ENCODE measurements at places on chromosomes 4 and X. TPM values are rescaled to one million over a fixed set of nuclear protein-coding genes. Genes with fewer than 3 reads are reported as not detected.
A peak's percentile ranks its signal among the peaks of the same experiment; 100 is the strongest.

- DNase-seq = peak; percentile 11
These were observed 54.6 kb downstream of the FNIP2 start for GRCh38 chr4:158823461-158823873.

Gene DOK7
- total RNA-seq = not detected

- DNase-seq = peak; percentile 37
These were observed 254.4 kb upstream of the CXXC4 start for GRCh38 chr4:104749062-104749461.

Gene ADH1A
- total RNA-seq = not detected

Gene LEF1
- 27.7 TPM for total RNA-seq

GRCh38 chr4:16693641-16694040 is 204.8 kb downstream of the LDB2 start:
- DNase-seq = no peak

Gene DGAT2L6
- not detected for total RNA-seq

DNA sequence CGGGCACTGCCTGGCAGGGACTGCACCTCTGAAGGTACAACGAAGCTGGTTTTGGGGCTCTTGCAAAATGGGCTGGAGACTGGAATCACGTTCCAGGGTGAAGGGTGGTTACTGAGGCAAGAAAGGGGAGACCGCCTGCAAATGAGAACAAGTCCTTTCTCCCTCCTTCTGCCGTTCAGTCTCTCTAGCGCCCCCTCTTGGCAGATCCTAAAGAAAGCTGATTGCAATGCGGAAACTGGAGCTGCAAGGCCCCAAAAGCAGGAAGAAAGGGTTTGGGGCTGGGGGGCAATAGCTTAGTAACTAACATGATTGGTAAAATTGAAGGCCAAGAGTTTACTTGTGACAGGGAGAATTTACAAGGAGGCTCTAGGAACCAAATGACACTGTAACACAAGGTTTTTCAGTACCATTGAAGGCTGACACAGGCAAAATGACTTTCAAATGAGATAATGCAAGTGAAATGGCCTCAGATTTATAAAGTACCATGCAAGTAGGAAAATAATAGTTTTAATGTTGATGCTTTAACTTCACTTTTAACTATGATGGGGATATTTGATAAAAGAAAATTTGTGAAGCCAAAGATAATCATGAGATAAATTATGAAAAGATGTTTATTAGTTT is 222.7 kb upstream of the HAND2 start:
- DNase-seq = peak; percentile 39

- DNase-seq = peak; percentile 37
These were observed 24.1 kb downstream of the ZCCHC12 start for GRCh38 chrX:118847676-118848075.

- DNase-seq = peak; percentile 54
These were observed 25.5 kb downstream of the BBS12 start for GRCh38 chr4:122758033-122758432.

DNA sequence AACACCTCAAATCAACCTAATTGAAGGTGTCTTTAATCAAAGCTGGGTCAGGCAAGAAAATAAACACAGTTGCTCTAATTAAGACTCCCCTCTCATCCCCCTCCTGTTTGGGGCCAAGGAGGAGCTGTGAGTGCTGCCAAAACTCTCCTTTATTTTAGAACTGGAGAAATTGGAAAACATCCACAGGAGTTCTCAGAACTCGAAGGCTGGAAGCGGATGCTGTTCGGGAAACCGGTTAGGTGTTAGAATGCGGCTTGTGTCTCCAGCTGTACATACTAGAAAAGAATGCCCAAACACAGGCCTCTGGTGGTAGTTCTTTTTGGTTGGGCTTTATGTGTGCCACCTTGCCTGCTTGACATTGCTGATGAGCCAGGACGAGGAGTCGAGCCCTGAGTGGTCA is 118.2 kb downstream of the GPR143 start:
- no peak for DNase-seq

DNA sequence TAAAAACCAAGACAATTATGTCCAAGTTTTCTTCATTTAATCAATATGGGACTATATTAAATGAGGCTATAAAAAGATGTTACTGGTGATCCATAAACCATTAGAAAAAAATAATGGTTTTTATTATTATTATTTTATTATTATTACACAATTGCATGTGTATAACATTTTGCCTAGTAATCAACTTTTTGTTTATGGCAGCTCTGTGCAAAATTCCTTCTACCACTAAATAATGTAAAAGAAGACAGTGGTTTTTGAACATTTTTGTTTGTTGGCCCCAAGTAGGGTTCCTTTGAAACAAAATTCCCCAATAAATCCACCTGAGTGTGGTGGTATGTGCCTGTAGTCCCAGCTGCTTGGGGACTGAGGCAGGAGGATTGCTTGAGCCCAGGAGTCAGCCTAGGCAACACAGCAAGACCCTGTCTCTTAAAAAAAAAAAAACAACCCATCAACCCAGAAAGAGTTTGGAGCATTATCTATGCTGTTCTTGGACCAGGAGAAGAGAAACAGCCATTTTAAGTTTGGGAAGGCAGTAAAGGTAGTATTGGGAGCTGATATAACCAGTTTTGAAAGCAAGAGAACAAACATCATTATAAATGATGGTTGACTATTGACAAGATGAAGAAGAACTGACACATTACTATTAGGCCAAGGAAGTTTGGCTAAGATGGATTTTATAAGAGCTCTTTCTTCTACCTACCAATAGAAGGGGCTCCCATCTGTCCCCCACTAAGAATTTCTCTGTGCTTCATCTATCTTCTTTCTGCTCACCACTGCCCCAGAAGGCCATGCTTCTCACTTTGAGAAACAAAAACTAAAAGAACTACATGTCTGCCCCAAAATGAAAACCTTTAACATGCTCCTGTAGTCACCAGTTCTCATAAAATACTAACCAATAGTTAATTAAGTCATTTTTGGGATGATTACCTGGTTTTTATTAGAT is 2.2 kb downstream of the TMEM156 start:
- DNase-seq = no peak

- no peak for DNase-seq
These were observed 21.0 kb upstream of the EFNB1 start for GRCh38 chrX:68807818-68808217.

DNA sequence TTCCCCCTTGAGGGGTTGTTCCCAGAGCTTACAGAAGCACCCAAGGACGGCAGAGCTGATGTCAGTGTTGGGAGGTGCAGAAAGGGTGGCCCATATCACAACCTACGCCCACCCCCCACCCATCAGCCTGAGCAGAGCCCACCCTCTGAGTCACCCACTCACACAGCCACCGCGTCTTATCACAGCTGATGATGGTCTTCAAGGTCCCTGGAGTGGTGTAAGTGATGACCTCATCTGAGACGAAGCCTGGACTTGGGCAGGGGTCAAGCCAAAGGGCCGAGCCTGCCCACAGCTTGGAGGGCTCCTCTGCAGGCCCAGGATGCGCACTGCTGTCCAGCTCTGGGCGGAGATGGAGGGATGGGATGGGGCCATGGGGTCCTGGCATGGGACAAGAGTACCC is 3.0 kb upstream of the HTRA3 start:
- DNase-seq = no peak

- DNase-seq = peak; percentile 2
These were observed 42.2 kb downstream of the SMIM10L2A start for GRCh38 chrX:135463937-135464336.

DNA sequence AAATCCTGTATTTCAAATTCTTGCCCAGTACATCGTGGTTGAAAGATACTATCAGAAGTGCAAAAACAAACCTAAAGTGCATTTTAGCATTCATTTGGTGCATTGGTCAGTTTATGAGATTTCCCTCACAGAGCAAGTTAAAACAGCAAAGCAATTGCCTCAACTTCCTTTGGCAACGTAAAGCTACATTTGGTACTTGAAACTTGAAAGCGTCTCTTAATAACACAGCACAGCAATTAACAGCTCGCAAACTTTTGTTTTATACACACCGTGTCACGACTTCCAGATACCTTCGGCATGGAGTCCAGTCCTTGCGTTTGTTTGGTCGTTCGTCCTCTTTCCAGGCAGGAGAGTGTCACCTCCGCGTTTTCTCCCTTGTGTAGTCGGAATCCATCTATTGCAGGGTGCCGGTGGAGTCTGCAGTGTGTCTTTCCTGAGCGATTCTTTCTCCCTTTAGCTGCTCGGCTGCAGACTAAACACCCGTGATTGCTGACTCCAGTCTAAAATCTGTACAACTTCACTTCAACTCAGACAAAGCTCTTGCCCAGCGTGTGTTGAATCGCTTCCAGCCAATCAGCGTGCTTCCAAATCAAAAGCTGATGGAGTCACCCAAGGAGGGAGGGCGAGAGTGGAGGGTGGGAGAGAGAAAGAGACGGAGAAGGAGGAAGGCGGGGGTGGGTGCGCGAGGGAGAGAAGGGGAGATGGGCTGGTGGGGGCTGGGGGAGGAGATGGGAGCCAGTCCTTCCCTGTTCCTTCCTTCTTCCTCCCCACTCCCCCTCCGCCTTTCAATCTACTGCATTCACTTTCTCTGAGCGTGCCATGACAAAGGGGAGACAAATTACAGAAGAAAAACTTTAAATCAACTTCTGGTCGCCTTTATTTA is at the start of gene PCDH18:
TSS of gene PCDH18 (minus strand) at position 509 of the 883 bp plus-strand sequence. CDS start at position 103, 406 bp downstream.
- peak; percentile 73 for DNase-seq

DNA sequence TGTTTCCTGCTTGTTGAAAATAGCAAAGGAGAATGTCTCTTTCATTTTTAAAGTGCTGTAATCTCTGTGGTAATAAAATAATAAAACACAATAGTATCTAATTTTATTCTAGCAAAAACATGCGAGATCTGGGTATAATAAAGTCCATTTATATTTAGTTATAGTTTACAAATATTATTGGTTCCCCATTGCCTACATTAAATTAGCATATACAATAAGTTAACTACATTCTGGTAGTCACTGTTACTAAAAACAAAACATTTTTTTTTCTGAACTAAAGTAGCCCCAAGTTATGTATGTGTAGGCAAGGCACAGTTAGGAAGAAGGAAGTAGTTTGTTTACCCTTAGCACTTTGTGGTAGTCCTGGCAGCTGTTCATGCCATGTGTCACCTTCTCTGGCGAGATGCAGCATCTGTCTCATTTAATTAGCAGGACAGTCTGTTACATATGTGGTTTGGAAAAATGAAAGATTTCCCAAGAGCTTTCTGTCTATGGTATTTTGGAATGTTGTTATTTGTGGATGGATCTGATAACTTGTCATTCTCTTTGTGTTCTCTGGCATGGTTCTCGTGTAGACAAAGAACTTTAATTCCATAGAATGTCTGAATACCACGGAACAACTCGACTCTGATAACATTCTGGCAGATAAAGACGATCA is 231.3 kb upstream of the PITX2 start:
- peak; percentile 88 for DNase-seq

DNA sequence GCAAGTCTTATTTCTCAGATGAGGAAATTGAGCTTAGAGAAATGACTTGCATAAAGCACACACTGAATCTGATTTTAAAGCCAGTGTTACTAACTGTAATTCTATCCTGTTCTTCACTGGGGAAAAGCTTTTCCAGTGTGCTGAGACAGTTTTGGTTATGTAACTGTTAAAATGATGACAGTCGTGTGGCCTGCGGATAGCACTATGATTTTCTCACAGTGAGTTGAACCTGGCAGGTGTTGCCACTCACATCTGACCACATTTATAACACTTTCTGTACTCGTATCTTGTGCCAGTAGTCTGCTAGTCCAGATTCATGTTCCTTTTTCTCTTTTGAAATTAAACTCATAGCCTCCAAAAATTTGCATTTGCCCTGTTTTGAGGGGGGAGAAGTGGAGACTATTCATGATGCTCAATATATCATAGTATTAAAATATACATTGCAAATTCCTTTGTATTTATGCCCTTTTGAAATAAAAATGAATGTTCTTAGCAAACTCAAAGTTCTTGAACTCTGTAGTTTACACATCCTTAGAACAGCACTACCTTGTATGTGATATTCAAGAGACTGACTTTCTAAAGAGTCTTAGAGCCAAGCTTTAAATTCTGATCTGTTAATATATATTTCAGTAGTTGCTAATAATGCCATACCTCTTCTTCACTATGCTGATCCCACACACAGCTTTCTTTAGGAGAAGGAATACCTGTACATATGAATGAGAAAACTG is 132.3 kb downstream of the PDLIM5 start:
- no peak for DNase-seq

DNA sequence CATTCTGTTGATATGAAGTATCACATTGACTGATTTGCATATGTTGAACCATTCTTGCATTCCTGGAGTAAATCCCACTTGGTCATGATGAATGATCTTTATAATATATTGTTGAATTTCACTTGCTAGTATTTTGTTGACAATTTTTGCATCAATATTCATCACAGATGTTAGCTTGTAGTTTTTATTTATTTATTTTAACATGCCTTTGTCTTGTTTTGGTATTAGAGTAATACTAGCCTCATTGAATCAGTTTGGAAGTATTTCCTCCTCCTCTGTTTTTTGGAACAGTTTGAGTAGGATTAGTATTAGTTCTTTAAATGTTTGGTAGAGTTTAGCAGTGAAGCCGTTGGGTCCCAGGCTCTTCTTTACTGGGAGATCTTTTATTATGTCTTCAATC is 13.9 kb upstream of the ADH1C start:
- DNase-seq = no peak

- no peak for DNase-seq
These were observed 119.6 kb upstream of the BRWD3 start for GRCh38 chrX:80929251-80929650.

Gene POU4F2
- not detected for total RNA-seq

Gene DKK2
- 0.08 TPM for total RNA-seq

DNA sequence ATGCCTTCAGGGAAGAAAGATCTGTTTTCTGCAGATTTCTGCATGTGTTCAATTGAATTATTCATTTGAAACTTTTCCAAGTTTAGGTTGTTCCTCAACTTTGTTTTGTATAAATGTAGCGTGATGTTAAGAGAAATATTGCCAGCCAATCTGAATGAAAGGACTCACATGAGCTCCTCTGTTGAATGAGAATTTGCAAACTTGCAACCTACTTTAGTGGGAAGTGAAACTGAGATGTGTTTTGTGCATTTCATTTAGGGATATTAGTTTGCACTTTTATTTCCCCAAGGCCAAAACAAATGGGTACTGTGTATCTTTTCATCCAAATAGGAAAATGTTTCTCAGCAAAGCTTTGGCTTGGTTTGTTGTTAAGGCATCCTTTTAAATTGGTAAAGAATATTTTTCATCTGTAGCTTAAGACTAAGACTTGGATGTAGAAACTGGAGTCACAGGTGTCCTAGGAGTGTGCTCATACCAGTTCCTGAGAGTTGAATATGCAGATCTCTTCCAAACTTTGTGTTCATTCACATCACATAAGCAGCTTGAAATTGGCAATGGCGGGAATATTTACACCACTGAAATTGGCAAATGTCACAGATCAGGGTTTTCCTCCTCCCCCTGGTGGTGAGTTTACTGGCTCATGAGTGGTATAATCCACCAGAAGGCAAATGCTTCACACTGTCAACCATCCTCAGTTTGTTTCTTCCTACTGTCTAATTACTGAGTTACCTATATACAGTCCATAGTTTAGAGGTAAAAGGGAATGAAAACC is 193.6 kb upstream of the BANK1 start:
- no peak for DNase-seq

- DNase-seq = no peak
These were observed 17.0 kb upstream of the SRD5A3 start for GRCh38 chr4:55329012-55329411.

DNA sequence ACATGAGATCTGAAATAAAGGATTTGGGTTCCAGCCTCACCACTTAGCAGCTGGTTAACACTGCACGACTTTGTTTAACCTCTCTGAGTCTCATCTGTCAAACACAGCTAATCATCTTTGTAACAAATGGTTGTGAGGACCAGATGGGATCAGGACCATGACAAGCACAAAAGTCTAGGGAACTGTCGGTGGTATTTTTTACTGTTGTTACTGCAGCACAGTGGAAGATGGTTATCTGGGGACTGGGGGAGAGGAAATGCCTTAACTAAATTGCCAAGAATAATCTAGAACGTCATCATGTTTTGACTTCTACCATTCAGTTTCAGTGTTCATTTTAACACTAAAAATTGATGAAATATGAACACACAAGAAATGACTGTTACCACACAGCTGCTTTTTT is 99.5 kb downstream of the ADGRA3 start:
- DNase-seq = no peak
